ENCODE measurements at places on chromosomes 3 and 15.

- no peak for DNase-seq
Measured at GRCh38 chr15:34616613-34617012, 33.2 kb upstream of the GOLGA8B start.

DNA sequence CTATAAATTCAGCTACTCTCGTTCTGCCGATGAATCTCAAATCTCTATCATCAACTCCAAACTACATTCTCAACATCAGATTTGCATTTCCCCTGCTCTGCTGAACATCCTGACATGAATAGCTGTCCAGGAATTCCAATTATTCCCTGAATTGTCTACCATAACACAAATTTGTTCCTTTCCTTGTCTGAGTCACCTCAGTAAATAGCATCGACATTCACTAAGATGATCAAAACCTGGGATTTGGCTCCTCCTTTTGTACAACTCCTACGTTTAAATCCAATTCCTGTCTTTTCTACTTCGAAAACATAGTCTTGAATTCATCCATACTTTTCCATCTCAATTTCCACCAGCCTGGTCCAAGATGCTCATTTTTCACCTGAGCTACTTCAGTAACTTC lies 107.0 kb downstream of the GREM1 start:
- DNase-seq, result no peak

DNA sequence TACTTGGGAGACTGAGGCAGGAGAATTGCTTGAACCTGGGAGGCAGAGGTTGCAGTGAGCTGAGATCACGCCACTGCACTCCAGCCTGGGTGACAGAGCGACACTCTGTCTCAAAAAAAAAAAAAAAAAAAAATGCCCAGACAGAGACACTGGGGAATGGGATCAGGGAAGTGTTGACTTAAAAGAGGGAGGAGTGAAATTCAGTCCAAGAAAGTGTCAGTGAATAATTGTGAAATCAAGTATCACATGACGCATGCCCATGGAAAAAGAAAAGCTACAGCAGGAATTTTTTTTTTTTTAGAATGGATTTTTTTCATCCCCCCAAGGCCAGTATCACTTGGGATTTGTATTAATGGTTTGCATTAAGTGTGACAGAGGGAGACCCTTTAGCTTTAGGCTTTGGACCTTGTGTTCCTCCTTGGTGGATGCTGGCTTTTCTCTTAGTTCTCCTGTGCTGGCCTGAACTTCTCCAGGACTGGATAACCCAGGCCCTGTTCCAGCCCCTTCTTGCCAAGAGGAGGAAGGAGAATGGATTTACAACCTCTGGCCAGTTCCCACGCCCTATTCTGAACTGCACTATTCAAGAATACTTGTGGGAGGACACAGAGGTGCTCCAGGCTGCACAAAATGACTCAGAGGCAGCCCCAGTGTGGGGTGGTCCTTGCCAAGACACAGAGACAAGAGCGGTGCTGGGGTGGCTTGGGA lies 36.7 kb upstream of the ZNF774 start:
- no peak for DNase-seq

GRCh38 chr15:59764775-59765174 lies 75.7 kb upstream of the BNIP2 start:
- DNase-seq, result no peak

Data from mesothelial cell of epicardium (in vitro differentiated cells).